ENCODE measurements at places on chromosomes 5 and 9.

DNA sequence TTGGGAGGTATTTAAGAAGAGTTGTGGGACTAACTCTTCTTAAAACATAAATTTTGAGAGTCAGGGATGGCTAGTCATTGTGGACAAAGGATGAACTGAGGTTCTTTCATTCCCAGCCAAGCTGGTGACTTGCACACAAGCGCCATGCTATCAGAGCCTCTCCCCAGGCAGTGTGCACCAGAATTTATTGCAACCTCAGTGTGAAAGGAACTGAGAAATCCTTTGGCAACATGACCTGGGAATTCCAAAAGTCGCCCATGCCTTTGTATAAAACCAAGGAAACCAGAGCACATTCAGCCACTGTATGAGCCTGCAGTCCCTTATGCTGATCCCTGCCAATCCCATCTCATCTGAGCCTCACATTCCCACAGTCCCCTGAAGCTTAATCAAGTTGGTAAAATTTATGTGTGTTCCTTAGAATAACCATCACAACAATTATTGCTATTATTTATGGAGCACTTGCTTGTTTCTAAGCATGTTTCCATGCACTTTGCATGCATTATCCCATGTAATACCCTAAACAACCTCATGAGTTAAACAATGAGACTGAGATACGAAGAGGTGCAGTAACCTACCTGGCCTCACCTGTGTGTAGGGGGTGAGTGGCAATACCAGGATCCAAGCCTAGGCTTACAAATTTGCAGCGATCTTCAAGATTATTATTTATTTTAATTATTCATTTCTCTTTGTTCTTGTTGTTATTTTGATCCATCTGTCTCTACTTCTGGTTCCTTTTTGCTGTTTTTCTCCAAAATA lies 116.4 kb downstream of the NTRK2 start:
- DNase-seq = no peak

- no peak for DNase-seq
These were observed 5.9 kb upstream of the CCDC187 start for GRCh38 chr9:136309806-136310220.

GRCh38 chr9:108186642-108187395 lies 669.0 kb downstream of the ACTL7B start:
- DNase-seq = no peak

- no peak for DNase-seq
These were observed 403.6 kb upstream of the IRX2 start for GRCh38 chr5:3155046-3155445.

GRCh38 chr9:4798281-4799032 lies 5.7 kb downstream of the RCL1 start:
- no peak for DNase-seq

DNA sequence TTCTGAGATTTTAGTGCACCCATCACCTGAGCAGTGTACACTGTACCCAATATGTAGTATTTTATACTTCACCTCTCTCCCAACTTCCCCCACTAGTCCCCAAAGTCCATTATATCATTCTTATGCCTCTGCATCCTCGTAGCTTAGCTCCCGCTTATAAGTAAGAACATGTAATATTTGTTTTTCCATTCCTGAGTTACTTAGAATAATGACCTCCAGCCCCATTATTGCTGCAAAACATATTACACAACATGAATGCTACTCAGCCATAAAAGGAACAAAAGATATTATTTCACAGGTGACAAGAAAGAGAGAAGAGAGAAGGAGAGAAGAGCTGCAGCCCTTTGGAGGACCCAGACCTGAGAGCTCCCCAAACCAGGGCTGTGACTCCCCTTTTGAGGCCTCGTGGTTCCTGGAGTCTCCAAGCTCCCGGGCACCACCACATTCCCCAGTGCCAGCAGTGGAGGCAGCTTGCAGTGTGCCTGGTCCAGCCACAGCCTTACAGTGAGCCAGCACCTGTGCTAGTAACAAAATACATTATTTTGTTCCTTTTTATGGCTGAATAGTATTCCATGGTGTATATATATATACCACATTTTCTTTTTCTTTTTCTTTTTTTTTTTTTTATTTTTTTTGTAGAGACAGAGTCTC lies 194.5 kb upstream of the DAB2 start:
- no peak for DNase-seq

GRCh38 chr9:14212077-14212476 lies 101.9 kb downstream of the NFIB start:
- DNase-seq = no peak

DNA sequence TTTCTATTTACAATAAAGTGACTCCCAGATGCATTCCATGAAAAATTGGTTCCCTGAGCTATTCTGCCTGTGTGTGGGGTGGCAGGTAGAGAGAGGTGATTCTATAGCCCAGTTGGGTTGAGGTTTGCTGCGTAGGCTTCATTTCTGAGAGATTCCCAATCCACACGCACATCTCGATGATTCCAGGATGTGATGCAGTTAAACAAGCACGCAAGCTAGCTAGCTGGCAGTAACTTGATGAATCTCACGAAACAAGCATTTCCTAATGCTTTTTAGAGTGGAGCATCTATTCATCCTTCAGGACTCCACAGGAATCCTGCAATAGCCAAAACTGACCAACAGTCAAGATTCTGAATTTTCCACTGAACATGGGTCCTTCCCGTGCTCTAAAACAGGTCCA lies 43.8 kb upstream of the CER1 start:
- no peak for DNase-seq

DNA sequence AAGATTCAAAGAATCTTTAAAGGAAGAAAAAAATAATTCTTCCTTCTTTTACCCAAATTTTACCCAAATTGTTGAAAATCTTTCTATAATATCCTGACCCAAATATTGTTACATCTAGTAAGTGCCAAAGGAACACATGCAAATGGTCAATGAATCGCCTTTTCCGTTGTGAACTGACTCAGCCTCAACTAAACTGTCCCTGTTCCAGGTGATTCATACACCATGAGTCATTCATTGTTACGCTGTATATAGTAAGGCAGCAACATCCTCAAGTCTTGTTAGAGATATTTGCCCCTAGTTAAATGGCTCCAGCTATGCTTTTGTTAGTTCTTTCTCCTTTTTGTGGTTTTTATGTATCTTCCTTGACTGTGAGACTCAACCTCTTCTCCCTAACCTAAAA lies 9.7 kb downstream of the PTGER4 start:
- no peak for DNase-seq

GRCh38 chr5:177540438-177540837 lies 13.9 kb downstream of the FAM193B start:
- no peak for DNase-seq

- DNase-seq = no peak
These were observed at the start of gene SEPTIN8 for GRCh38 chr5:132777209-132778069. Gene SEPTIN8, minus strand, starts transcription at chr5:132777239. Its CDS starts 102 bp downstream, at chr5:132777137.

- no peak for DNase-seq
These were observed 20.6 kb downstream of the PFDN1 start for GRCh38 chr5:140282266-140282665.

GRCh38 chr5:8726383-8727036 lies 819.4 kb downstream of the SEMA5A start:
- no peak for DNase-seq

GRCh38 chr5:8634219-8634618 lies 765.3 kb downstream of the MTRR start:
- no peak for DNase-seq

- no peak for DNase-seq
These were observed 532.2 kb upstream of the TUSC1 start for GRCh38 chr9:26210338-26210851.

DNA sequence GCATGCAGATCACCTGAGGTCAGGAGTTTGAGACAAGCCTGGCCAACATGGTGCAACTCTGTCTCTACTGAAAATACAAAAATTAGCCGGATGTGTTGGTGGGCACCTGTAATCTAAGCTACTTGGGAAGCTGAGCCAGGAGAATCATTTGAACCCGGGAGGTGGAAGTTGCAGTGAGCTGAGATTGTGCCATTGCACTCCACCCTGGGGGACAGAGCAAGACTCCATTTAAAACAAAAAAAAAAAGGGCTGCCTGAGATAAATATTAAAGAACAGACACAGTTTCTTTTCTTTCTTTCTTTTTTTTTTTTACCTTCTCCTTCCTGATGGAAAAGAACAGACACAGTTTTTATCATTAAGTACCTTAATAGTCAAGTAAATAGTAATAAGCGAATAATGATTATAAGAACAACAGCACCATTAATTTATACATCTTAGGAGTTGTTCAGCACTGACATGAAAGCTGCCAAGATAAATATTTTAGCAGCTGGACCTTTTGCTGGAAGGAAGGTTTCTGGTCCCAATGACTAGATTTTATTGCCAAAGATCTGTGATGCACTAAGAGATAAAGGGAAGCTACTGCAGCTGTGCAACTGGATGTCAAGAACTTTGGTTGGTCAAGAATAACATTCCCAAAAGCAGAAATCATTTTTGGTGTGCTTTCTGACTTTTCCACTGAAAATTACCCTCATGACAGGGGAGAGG lies 7.0 kb downstream of the CENPP start:
- DNase-seq = no peak
